ENCODE measurements at places on chromosomes 3 and 15.
A peak's percentile ranks its signal among the peaks of the same experiment; 100 is the strongest.

DNA sequence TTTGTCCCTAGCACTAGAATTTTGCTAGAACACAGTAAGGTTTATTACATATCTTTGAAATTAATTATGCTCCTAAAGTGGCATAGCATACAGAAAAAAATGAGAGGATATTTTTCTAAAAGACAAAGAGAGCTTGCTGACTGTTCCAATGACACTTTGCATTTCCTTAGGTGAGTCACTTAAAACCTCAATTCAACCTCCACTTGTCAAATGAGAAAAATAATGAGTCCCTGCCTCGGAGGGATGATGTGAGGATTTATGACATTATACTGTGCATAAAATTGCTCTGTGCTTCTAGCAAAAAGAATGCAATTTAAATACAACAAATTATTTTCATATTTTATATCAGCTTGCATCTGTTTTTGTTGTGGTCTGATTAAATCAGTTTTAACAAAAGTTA lies 1417.0 kb upstream of the ALCAM start:
- no peak for DNase-seq

DNA sequence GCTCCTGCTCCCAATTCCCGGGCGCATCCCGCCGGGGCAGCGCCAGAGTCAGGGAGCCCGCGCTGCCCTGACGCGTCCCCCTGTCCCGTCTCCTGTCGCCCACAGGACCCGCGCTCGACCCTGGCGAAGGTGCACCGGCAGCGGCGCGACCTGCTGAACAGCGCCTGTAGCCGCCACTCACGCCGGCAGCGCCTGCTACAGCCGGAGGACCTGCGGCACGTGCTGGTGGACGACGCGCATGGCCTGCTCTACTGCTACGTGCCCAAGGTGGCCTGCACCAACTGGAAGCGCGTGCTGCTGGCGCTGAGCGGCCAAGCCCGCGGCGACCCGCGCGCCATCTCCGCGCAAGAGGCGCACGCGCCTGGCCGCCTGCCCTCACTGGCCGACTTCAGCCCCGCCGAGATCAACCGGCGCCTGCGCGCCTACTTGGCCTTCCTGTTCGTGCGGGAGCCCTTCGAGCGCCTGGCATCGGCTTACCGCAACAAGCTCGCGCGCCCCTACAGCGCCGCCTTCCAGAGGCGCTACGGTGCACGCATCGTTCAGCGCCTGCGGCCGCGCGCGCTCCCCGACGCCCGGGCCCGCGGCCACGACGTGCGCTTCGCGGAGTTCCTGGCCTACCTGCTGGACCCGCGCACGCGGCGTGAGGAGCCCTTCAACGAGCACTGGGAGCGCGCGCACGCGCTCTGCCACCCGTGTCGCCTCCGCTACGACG lies 16.9 kb downstream of the C3orf22 start:
- DNase-seq, result peak; percentile 2

- DNase-seq, result no peak
Observed at GRCh38 chr3:4582624-4583023, 89.5 kb downstream of the ITPR1 start.

GRCh38 chr3:45895686-45896468 lies 9.5 kb downstream of the CCR9 start:
- DNase-seq, result no peak

DNA sequence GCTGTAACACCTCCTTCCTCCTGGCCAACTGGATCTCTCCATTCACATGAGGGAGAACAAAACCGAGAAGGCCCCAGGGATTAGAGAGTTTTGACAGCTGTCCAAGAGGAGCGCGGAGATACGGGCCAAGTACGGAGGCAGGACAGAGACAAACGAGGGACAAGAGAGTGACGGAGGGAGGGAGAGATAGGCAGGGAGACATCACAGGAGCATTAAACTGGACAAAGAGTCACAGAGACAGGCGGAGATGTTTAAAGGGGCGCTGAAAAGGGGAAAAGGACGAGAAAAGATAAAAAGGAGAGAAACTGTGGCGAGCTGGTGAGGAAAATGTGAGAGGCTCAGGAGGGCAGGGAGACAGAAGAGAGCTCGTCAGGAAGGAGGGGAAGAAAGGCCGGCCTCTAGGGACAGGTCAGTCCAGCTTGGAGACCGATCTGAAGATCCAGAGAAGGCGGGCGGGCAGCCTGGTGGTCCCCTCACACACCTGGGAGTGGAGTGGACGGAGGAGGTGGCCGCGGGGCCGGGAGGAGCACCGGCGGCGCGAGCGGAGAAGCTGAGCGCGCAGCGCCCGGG lies 40.5 kb upstream of the ROPN1 start:
- DNase-seq, result peak; percentile 74

DNA sequence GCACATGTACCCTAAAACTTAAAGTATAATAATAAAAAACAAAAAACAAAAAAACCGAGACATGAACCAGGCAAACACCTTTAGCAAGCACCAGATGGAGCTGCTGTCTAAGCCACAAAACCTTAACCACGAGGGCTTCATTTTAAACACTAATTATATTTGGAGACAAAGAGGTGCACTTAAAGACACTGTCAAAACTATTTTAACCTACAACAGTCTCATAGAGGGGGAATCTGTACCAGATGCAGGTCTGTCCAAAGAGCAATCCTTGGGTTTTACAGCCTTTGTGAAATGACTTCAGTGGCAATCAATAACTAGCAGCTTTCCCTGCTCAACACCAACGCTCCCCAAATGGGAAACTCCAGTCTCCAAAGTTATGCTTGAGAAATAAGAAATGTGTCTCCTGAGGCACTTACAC lies 115.7 kb upstream of the TSPAN3 start:
- DNase-seq, result no peak

DNA sequence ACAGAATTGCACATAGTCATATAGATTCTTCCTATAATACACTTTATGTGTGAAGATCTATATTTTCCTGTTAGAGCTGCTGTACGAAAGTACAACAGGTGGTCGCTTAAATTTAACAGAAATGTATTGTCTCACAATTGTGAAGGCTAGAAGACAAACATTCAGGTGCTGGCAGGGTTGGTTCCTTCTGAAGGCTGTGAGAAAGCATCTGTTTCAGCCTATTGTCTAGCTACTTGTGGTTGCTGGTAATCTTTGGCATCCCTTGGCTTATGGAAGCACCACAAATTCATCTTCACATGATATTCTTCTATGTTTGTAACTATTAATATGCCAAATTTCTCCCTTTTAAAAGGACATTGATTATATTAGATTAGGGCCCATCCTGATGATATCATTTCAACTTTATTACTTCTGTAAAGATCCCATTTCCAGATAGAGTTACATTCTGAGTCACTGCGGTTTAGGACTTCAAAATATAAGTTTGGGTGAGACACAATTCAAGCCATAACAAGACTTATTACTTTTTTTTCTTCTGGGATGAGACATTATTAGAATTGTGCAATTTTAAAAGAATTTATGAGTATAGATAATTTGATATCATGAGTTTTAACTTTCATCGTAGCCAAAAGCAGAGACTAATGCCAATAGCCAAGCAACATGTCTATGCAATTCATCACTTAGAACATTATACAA lies 248.1 kb upstream of the BCHE start:
- DNase-seq, result no peak

DNA sequence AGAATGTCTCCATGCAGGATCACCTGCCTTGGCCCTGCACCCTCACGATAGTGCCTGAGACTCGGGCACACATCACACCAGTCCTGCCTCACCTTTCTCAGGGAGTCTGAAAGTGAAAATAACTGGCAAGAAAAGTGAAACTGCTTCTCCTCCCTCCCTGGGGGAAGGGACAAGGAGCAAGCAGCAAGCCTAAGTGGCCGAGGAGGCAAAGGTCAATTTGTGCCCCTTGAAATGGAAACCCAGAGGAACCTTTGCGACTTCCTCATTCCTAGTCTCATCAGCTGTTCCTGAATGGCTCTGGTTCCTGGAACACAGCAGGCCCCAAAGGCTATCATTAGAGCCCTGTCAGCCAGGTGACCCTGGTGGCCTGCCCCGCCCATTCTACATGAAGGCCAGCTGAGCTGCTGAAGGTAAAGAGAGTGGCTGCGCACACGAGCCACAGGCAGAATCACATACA lies 28.0 kb upstream of the SLCO2A1 start:
- no peak for DNase-seq

DNA sequence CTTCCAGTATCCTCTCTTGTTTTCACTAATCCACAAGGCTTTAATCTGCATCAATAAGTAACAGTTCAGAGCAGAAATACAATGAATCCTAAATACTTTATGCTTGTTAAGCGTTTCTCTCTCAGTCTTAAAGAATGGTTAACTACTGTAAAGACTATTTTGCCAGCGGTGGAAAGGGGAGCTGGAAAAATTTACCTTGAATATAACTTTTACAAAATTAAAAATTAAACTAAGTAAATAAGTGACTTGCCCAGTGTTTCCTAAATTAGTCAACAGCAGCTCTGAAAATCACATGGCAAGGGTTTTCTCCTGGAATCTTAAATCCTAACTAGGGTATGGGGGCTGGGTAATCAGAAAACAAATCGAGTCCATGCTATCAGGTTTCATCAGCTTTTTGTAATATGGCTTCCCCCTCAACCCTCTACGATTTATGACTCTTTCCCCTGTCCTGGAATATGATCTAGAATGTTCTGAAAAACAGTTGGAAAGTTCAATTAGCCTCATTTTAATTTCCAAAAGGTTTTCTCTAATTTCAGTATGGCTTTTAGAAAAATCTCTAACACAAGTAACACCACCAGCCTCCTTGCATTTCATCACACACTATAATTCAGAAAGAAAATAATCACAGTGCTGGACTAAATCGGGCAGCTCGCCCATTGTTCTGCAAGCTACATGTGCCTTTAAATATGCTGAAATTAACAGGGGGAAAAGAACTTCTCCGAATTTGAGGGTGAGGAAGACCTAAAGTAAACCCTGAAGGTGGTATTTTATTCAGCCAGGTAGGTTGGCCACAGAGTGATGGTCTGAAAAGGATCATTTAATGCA lies 133.5 kb downstream of the ADAMTS9 start:
- DNase-seq, result no peak

DNA sequence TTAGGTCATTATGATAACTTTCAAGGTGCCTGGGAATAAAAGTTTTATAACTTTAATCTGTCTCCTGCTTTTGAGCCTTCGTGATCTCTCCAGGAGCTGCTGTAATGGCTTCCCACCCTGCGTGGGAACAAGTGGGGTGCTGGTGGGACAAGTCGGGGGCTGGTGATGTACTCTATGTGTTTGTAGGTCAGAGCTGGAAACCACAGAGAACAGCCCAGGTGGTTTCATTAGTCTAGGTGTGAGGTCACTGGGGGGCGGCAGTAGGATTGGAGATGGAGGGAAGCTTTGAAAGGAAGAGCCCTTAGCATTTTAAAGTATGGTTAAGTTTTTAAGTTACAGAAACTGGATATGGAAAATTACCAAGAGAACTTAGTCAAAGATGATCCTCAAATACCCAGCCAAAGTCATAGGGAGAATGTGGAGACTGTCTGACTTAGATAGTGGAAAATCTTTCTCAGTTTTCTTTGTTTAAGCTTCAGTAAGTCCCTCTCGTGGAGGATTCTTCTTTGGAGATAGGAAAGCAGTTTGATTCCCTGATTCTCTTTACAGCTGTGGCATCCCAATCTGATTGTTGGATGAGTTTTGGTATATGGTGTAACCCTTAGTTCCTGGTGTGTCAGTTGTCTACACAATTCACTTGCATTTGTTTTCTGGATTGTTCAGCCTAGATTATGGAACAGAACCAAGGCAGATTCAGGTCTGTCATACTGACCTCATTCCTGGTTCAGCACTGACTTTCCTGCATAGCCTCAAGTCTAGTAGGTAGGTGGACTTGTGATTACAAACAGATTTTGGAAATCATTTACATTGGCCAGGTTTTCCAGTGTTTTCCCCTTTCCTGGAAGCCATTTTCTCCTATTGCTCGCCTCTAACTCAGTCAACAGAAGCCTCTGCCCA lies 115.6 kb downstream of the FNDC3B start:
- no peak for DNase-seq

DNA sequence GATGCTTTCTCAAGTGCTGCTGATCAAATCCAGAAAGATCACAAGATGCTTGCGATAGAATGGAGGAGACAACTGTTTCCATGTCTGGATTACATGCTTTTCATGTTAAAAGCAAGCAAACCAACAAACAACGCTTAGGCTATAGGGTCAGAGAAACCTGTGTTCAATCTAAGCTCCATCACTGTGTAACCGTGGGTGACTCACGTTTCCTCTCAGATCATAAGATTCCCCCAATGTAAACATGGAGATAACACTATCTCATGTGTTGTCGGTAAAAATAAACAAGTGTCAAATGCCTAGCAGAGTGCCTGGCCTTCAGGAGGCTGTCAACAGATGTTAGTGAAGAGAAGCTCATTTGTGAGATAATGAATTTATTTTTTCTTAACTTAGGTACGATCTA lies 907.8 kb downstream of the NTRK3 start:
- DNase-seq, result no peak

DNA sequence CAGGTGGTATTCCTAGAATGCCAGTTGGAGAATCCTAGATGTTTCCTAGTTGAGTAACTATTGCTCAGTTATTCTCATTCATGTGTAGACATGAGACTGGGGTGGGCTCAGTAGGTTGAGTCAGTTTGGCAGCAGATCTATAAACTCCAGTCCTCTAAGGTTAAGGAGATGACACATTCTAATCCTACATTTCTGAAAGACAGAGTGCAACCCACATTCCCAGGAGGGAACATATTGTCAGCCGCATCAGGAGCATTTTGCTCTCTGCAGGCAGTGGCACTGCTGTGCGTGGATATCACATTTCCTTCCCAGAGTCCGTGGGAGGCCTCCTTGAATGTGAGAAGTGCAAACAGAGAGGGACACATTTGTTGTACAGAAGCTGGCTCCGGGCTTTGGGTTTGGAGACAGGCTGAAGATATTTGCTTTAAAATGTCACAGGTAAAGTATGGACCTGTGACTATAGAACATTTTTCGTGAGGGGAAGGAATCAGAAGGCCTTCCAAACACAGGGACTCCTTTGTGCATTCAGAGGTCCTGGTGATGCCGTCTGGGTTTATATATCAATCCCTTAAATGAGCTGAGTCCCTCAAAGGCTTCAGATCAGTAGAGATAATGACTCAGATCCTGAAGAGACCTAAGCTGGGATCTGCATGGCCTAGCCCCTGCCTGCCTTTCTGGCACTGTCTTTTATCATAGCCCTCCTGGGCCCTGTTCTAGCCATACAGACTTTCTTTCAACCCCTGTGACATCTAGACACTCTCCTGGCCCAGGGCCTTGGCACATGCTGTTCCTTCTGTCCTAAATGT lies 156.5 kb downstream of the CADPS start:
- DNase-seq, result peak; percentile 58

- DNase-seq, result no peak
Observed at GRCh38 chr3:55427739-55428138, 59.4 kb downstream of the WNT5A start.

GRCh38 chr15:89761929-89762328 lies 10.9 kb upstream of the MESP1 start:
- DNase-seq, result no peak

GRCh38 chr3:184005941-184006507 lies 11.7 kb downstream of the ABCC5 start:
- DNase-seq, result no peak

- DNase-seq, result no peak
Observed at GRCh38 chr15:98651581-98652220, 3.4 kb downstream of the IGF1R start.

DNA sequence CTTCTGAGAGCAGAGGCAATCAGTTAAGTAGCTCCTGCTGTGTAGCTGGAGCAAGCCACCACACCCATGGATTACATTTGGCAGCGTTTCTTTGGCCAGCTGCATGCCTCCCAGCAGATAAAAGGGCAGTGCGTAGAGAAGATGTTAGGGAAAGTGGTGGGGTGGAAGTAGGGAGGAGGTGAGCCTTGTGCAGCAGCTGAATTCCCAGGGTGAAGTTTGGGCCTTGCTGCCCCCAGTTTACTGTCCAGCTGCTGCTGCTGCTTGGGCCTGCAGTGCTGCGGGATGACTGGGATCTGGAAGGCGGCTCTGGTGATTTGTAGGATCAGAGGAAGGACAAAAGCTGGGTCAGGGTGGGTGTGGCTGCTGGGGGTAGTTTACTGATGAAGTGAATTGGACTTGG lies 318.7 kb upstream of the C2CD4B start:
- no peak for DNase-seq

All from glutamatergic neuron (in vitro differentiated cells).